ENCODE measurements at places on chromosomes 3 and 15.

DNA sequence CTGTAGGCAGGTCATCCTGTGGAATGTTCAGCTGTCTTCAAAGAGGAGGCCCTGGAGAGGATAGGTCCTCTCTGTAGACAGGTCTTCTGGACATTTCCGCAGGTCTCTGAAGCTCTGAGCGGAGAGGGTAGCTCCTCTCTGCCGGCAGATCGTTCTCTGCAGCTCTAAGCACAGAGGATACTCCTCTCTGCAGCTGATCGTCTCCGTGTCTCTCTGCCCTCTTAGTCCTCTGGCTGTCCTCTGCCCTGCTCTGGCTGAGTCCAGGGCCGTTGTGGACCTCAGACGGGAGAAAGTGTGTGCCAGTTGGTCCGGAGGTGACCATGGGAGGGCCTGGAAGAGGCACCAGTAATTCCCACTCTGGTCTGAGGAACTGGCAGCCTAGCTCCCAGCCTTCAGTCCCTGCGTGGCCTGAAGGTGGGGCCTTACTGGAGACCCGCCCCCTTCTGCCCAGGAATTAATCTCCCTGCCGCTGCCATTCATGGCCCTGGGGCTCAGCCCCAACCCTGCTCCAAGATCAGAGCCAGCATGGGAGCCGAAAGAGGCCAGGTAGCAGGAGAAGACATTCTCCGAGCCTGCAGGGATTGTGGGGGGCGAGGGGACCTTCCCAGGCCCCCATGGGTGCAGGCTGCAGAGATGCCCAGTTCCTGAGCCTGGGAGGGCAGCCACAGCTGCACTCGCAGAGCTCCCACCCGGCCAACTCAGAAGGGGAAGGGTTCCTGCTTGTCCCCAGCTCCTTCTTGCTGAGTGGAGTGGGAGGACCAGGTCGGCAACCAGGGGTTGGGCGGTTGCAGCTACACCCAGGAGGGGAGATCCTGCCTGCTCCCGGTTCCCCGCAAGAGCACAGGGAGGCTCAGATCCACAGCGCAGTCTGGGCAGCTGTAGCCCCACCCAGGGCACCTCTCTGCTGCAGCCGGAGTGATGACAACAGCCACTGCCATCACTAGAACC is 488.7 kb downstream of the RSL24D1 start:
- DNase-seq = no peak

GRCh38 chr3:57060089-57060821 is at the start of gene SPATA12:
Gene SPATA12, plus strand, starts transcription at chr3:57060664. Its CDS starts 13,031 bp downstream, at chr3:57073695.
- DNase-seq = no peak

GRCh38 chr3:52917044-52917443 is 19.7 kb upstream of the STIMATE start:
- DNase-seq = no peak

GRCh38 chr3:182585532-182586150 is 207.7 kb upstream of the ATP11B start:
- no peak for DNase-seq

GRCh38 chr3:144652573-144652972 is 681.0 kb downstream of the DIPK2A start:
- no peak for DNase-seq

DNA sequence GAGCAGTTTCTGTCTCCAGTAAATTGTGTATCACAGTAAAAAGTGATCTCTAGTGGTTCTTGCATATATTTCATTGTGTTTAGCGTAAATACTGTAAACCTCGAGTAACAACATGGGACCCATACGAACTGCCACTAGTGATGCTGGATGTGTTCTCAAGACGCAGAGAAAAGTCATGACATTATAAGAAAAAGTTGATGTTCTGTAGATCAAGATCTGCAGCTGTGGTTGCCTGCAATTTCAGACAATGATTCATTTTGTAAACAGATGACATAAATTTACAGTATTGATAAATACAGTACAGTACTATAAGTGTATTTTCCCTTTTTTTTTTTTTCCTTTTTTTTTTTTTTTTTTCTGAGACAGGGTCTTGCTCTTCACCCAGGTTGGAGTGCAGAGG is 100.1 kb downstream of the DPH6 start:
- DNase-seq = no peak

All from glutamatergic neuron (in vitro differentiated cells).